ENCODE measurements at places on chromosomes 2 and 18.

- DNase-seq = no peak
Measured at GRCh38 chr2:174022431-174022830, 57.3 kb upstream of the SP3 start.

GRCh38 chr2:128455721-128456050 is 137.0 kb upstream of the HS6ST1 start:
- no peak for DNase-seq

DNA sequence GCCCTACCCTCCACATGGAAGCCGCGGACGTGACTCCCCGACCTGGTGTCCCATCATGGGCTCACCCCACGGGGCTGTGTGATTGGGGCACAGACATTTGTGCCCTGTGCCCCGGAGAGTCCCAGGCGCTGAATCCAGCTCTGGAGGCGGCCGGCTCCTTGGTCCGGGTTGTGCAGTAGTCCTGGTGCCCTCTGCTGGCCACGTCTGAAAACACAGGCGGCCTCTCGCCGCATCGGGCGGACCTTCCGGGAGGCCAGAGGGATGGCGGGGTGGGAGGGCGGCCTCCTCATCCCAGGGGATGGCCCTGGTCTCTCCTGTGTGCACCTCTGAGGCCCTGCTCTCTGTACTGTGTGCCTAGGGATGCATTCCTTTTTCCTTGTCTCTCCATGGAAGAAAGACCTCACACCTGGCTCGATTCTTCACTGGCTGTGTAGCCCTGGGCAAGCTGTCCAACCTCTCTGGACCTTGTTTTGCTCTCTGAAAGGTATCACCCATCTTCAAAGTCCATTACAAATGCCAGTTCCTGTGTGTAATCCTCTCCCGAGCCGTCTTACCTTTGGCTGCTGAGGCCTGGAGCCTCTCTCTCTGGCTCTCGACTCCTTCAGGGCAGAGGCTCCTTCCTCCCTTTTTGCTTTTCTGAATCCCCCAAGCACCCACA is 27.6 kb downstream of the CELF4 start:
- no peak for DNase-seq

GRCh38 chr18:23743733-23744333 is 54.6 kb downstream of the LAMA3 start:
- no peak for DNase-seq

GRCh38 chr2:201500534-201500933 is 49.0 kb downstream of the STRADB start:
- no peak for DNase-seq

Measured in stimulated activated CD4-positive, alpha-beta T cell treated with anti-CD3 and anti-CD28 coated beads, Interleukin-4, amount 100 ng/mL, for 4 hours (primary cell).